Hair follicular keratinocyte (primary cell): ENCODE measurements at places on chromosomes 16 and 17. TPM values are rescaled to one million over a fixed set of nuclear protein-coding genes. Genes with fewer than 3 reads are reported as not detected.

PLLP gene
- total RNA-seq, result 9.0 and 12.4 TPM in 2 replicates

BCO1 gene
- total RNA-seq, result not detected in 2 replicates

PPM1E gene
- total RNA-seq, result under 0.01 and 0.04 TPM in 2 replicates

DNASE1L2 gene
- total RNA-seq, result 0.78 TPM in 1 of 2 replicates, not detected in the other

KRT20 gene
- total RNA-seq, result not detected in 2 replicates
